Activated CD8-positive, alpha-beta memory T cell treated with anti-CD3 and anti-CD28 coated beads for 1 hour (primary cell): ENCODE measurements at places on chromosomes 6 and 20.

DNA sequence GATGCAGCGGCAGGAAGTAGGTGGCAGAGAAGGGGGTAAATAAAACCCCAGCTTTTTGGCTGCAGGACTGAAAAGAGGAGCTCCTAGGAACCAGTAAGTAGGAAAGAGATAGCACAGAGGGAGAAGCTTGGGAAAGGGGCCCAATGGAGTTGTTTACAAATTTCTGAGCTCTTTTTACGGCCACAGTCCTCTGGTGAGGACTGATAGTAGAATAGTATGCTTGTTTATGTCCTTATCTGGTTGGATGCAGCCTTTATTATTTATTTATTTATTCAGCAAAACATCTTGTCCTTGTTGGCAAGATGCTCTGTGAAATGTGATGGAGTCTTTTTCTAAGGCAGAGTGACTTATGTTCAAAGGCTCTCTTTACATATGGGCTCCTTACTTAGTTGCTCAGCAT is 119.7 kb upstream of the AHI1 start:
- DNase-seq, result no peak

DNA sequence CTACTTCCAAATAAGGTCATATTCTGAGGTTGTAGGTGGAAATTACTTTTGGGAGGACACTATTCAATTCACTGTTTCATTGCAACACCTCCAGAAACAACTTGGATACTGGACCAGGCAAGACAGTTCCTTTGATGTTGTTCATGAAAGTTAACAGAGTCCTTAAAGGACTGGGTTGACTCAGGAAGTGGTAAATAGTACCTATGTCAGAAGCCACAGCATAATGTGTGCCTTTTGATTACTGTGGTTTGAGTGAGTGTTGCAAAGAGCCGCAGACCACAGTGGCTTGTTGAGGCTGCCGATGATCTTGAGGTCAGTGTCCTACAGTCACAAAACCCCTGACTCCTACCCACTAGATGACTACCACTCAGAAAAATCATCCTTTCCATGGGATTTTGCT is 10.9 kb downstream of the IL20RA start:
- DNase-seq, result peak; percentile 14

DNA sequence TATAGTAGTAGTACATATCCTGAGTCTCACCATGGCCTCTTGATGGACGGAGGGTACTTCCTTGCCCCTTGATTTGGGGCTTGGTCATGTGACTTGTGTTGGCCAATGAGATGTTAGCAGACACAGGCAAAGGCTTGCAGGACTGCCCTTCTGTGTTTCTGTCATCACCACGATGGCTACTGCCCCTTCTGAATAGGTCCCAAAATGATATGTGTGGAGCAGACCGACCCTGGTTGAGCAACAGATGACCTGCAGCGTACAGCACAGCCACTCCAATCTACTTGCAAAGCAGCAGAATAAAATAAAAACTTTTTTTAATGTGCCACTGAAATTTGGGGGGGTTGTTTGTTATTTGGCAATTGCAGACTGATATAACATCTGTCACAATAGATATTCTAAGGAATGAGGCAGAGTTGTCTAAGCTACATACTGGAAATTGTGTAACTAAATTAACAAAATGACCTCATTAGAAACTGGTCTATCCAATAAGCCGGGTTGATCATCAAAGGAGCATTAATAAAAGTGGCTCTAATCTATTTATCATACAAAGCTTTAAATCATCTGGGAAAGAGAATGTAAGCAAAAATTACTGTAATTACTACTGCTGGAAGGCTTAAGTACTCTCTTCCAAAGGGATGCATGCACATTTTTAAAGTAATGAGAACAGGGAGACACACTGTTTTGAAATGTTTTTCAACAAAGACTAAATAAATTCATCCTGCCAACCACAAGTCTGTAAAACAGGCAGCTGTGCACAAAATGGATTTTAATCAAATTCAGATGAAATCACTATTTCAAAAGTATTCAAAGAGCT is 209.5 kb downstream of the KIF16B start:
- DNase-seq, result no peak

DNA sequence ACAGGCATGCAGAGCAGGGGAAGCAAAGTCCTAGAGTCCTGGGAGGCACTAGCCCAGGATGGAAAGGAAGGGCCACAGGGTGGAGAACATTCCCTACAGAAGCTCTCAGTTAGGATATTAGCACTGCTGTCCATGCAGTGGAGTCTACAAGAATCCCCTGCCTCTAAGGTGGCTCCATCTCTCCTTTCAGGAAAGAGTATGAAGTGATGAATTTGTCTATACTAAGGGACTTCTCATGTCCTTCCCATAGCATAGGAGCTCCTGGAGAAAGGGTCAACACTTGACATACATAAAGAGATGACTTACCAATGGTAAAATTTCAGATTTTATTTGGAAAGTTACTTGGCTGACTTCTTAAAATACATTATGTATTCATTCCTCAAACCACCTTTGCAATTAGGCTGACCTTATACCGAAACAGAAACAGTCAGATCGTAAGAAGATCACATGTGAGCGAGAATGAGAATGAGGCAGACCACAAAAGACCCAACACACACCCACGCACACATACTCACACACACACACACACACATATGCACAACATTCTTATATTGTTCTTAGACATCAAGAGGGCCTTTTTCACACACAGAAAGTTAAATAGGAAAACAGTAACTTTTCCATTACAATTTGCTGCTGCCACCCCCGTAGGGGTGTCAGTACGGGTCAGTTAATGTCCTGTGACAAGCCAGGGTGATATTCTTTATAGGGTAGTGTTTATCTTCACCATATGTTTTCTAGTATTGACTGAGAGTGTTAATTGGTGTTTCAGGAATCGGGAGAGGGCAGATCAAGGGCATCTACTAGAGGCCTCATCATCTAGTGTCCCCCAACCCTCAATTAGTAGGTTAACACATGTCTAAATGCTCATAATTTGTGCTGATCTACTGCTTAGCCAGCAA is 159.4 kb downstream of the FAXC start:
- no peak for DNase-seq

- no peak for DNase-seq
Observed at GRCh38 chr20:48599748-48600469, 227.9 kb downstream of the PREX1 start.
